ENCODE measurements at places on chromosomes 5 and 9. TPM values are rescaled to one million over a fixed set of nuclear protein-coding genes. Genes with fewer than 3 reads are reported as not detected.

- H3K4me3 ChIP-seq: no peak overlapping the region
- H3K27me3 ChIP-seq: no peaks in the 10 kb centered on the region
- no peak overlapping the region for H3K27ac ChIP-seq
Observed at GRCh38 chr9:18555105-18555883, 81.3 kb downstream of the ADAMTSL1 start.

DNA sequence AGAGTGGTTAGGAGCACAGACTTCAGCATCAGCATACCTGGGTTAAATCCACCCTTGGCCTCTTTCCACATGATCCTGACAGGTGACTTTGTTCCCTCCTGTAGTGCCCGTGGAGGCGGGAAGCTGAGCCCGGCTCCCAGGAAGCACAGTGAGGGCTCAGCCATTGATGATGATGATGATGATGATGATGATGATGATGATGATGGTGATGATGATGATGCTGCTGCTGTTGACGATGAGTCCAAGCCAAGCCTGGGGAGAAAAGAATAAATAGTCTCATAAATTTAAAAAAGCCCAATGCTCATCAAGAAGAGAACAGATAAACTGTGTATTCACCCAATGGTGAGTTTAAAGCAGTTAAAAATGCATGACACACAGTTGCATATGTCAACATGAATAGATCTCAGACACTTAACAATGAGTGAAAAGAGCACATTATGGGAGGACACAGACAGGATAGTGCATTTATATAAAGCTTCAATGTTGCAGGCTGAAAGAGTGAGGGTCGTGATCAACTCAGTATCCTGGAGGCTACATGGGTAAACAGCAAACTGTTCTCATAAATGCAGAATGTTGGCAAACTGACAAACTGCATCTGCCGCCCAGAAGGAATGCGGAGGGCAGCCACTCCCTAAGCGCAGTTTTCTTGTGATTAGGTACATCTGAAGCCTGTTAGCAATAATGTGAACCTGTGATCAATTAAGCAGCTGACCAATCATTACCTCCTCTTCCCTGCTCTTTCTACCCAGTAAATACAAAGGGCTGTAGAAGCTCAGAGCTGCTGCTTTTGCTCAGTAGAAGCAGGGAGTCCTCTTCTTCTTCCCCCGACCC is 11.7 kb upstream of the CFAP157 start:
- H3K27ac ChIP-seq: no peak overlapping the region
- DNase-seq: no peak
- no peaks in the 10 kb centered on the region for H3K36me3 ChIP-seq
- H3K27me3 ChIP-seq: no peaks in the 10 kb centered on the region
- no peak overlapping the region for H3K4me3 ChIP-seq

PCDHA3 gene
- total RNA-seq: not detected

CDC20B gene
- not detected for total RNA-seq

DNA sequence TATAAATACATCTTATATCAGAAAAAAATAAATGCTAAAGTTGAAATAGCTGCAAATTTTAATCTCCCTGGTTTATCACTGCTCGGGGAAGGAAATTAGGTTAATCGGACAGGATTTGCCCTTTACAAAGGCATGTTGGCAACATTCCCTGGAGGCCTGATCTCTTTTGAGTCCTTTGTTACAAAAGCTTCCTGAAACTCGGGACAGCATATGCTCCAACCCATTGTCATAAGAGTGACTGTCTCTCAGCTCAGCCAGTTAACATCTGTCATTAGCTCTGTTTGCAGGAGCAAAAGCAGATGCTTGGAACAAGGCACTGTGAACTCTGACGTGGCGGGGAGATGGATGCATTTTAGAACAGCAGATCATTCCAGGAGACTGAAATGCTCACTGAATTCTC is 80.6 kb downstream of the MYO10 start:
- H3K27me3 ChIP-seq: peaks cover 2% of the 10 kb centered on the region
- no peaks in the 10 kb centered on the region for H3K36me3 ChIP-seq
- no peak for DNase-seq
- no peak overlapping the region for H3K27ac ChIP-seq
- H3K4me3 ChIP-seq: no peak overlapping the region

DNA sequence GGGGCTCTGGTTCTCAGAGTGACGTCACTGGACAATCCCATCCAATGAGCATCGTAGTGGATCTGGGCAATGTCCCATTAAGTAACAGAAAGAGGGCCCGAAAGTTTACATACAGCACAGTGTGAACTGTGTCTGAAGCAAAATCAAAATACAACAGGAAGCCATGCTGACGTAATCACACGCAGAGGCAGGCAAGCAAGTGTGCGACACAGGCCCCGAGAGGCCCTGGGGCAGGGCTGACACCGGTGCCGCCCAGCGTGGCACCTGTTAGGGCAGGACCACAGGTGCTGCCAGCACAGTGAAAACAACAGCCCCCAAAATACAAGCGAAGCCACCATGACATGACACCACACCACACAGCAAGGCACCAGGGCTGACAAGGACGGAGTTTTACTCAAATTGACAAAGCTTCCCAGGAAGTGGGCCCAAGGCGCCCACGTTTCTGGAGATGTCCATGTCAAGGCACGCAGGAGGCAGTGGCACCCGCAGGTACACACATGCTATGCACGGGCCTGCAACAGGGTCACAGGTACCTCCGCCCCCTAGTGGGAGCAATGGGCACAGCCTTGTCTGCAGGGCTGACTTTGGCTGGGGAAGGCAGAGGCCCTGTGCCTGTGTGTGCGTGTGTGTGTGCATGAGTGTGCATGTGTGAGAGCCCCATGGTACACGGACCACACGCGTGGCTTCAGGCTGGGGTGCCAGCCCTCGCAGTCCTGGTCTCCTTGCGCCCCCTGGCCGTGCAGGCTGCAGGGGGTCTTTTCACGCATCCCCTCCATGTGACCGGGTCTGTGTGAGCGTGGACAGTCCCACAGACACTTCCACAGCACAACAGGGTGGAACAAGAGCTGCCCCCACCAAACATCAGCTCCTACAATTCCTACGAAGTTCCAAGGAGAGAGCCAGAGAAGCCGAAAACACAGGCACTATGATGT is 19.6 kb downstream of the QSOX2 start:
- peak; percentile 76 for DNase-seq
- peaks cover 19% of the 10 kb centered on the region for H3K36me3 ChIP-seq
- no peak overlapping the region for H3K4me3 ChIP-seq
- H3K27ac ChIP-seq: no peak overlapping the region
- H3K4me1 ChIP-seq: peaks cover 10% of the 10 kb centered on the region

DNA sequence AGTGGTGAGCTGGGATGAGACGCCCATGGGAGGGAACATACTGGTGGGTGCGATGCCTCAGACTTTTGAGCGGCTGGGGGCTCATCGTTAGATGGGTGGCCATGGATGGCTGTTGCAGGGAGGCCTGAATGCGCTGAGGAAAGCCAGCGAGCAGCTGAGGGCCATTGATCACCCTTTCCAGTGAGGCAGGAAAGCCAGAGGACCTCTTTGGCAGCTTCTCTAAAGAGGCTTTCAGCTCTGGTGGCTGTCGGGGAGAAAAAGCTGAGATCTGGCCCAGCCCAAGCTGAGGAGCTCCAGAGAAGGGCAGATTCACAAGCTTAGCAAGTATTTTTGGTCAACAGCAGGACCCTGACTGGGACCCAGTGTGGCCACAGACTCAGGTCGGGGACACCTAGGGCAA is 13.3 kb upstream of the VAV2 start:
- H3K27me3 ChIP-seq: peaks cover 5% of the 10 kb centered on the region
- H3K36me3 ChIP-seq: no peaks in the 10 kb centered on the region
- H3K27ac ChIP-seq: no peak overlapping the region
- no peak for DNase-seq
- H3K4me3 ChIP-seq: no peak overlapping the region
- no peaks in the 10 kb centered on the region for H3K4me1 ChIP-seq

OTP gene
- total RNA-seq: not detected

NTRK2 gene
- total RNA-seq: 0.02 TPM

Data from activated naive CD4-positive, alpha-beta T cell treated with anti-CD3 and anti-CD28 coated beads for 36 hours (primary cell).